ENCODE measurements at places on chromosomes 1 and 21. TPM values are rescaled to one million over a fixed set of nuclear protein-coding genes. Genes with fewer than 3 reads are reported as not detected.
A peak's percentile ranks its signal among the peaks of the same experiment; 100 is the strongest.

The RNU1-4 gene
- polyA plus RNA-seq: not detected

The SIM2 gene
- 31.9 TPM for polyA plus RNA-seq

The SLC35E2B gene
- 81.6 TPM for polyA plus RNA-seq

The CSMD2 gene
- polyA plus RNA-seq: 0.83 TPM

The LCE3E gene
- not detected for polyA plus RNA-seq

The CYP4X1 gene
- 8.2 TPM for polyA plus RNA-seq

The CYYR1 gene
- polyA plus RNA-seq: 53.3 TPM

The MAGOH gene
- polyA plus RNA-seq: 80.5 TPM

The SLC22A15 gene
- 5.7 TPM for polyA plus RNA-seq

The EFNA1 gene
- polyA plus RNA-seq: 75.7 TPM

The WDR77 gene
- polyA plus RNA-seq: 40.5 TPM

The HES5 gene
- polyA plus RNA-seq: 0.56 TPM

The PTPN22 gene
- polyA plus RNA-seq: 0.44 TPM

GRCh38 chr1:155009221-155009711 is 6.7 kb downstream of the ZBTB7B start:
- DNase-seq: no peak

- DNase-seq: no peak
Observed at GRCh38 chr1:45552331-45552730, 1.7 kb downstream of the AKR1A1 start.

DNA sequence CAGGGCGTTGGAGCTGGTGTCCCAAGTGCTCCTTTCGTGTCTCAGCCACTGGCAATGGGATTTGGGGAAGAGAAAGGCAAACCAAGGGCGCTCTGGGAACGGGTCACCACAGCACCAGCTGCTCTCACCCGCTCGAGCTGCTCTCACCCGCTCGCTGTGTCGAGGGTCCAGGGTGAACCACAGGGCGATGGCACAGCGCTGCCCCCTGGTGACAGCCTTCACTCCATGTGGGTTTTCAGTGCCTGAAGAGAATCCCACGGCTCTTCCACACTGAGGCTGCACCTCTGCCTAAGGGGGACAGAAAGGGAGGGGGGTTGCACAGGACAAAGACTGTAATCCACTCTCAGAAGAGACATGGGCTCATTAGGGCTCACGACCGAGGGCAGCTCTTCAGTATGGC is 7.1 kb upstream of the CLDN19 start:
- DNase-seq: no peak

- peak; percentile 53 for DNase-seq
Observed at GRCh38 chr1:184075055-184076029, 23.8 kb downstream of the TSEN15 start.

GRCh38 chr1:14031461-14031860 is 331.5 kb downstream of the PRDM2 start:
- no peak for DNase-seq

GRCh38 chr1:31985430-31985829 is 28.2 kb upstream of the KHDRBS1 start:
- DNase-seq: no peak

DNA sequence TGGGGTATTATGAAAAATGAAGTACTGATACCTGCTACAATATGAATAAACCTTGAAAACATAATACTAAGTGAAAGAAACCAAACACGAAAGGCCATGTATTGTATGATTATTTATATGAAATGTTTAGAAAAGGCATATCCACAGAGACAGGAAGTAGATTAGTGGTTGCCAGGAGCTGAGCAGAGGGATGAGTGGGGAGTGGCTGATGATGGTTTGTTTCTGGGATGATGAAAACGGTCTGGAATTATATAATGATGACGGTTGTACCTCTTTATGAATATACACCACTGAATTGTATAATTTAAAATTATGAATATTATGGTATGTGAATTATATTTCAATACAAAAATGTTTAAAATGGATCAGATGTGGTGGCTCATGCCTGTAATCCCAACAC is 63.8 kb upstream of the MPC2 start:
- no peak for DNase-seq

GRCh38 chr21:28633839-28634555 is 358.7 kb downstream of the LTN1 start:
- no peak for DNase-seq

DNA sequence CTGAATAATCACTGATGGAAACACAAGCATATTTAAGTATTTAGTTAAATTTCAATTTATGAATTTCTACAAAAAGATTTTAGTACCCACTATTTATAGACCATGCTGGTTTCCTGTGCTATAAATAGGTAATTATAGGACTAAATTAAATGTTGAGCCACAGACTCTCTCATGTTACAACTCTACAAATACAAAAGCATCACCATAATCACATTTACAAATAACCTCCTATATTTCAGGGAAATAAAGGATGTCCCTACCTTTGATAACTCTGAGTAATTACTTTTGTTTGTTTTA is 32.6 kb upstream of the CCDC190 start:
- DNase-seq: no peak

DNA sequence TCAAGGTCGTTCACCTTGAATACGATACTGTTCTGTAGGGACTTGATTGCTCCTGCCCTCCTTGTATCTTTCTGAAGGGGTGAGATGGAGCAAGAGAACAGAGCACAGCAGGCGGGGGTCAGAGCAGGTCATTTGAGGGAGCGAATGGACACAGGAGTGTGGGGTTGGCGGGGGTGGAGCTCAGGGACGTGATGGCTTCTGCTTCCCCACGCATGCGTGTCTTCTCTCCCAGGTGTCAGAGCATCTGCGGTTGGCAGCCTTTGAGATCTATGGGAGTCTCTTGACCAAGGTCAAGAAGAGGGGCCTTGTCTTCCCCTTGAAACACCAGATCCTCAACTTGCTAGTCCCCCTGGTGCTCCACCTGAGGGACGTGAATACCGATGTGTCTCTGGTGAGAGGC is 63.9 kb downstream of the INAVA start:
- DNase-seq: no peak

GRCh38 chr1:205321162-205321958 is at the start of gene NUAK2:
Gene NUAK2, minus strand, starts transcription at chr1:205321745. Its CDS starts 117 bp downstream, at chr1:205321628.
- DNase-seq: peak; percentile 83

GRCh38 chr1:77024500-77024899 is 157.2 kb downstream of the ST6GALNAC5 start:
- DNase-seq: no peak

GRCh38 chr1:150053926-150054325 is 13.7 kb upstream of the VPS45 start:
- DNase-seq: no peak

GRCh38 chr1:88111816-88112215 is 572.3 kb upstream of the PKN2 start:
- DNase-seq: no peak

DNA sequence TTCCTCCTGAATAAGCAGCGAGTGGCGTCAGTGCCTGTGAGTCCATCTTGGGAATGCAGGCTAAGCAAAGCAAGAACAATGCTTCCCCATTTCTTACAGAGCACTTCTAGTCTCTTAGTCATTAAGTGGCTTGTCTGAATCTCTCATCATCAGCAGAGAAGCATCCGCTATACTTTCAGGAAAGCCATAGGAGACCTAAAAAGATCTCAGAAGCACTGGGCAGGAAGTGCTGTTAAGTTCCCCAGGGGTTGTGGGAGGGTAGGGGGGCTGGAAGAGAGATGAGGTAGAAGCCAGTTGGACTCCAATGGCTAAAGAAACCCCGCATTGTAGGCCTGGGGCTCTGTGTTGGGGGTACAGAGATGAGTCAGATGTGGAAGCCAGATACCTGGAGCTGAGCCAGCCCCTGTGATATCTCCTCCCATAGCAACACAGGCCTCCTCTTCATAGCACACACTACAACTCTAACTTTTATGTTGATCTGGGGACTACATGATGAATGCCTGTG is 44.9 kb downstream of the SYT6 start:
- DNase-seq: no peak

DNA sequence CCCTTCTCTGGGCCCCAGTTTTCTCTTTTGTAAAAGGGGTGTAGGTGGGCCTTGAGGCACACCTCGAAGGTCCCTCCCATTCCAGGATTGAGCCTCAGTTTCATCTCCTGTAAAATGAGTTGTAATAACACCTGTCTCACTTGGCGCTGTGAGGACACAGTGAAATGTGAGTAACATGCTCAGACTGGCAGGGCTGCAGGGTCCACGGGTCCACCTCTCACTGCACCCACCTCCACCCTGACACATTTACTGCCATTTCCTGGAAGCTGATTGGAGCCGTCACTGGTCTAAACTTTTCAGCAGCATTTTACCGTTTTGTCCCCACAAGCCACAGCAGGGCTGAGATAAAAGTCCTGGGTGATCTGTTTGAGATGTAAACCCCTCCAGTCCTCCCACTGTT is 398.0 kb downstream of the PTPRU start:
- DNase-seq: no peak

- no peak for DNase-seq
Observed at GRCh38 chr1:201461645-201462441, 7.1 kb downstream of the PHLDA3 start.

- no peak for DNase-seq
Observed at GRCh38 chr1:167658574-167659328, 28.7 kb downstream of the RCSD1 start.

GRCh38 chr1:184078564-184079249 is 27.2 kb downstream of the TSEN15 start:
- DNase-seq: no peak

DNA sequence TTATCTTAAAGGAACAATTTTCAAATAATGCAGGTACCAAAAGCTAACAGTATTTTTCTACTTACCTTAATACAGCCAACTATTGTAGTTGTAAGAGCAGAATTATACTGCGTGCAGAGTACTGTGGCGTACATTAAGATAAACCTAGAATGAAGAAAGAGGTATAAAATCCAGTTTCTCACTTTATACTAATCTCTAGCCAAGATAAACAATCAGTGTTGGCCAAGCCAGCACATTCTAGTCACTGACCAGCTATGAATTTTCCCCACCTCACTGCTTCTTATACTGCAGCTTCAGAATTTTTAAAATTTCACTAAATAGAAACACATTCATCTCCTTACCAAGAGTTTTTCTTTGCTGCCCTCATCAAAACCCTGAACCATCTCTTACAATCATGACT is 33.6 kb downstream of the SLC35D1 start:
- no peak for DNase-seq

- DNase-seq: no peak
Observed at GRCh38 chr1:29482991-29483390, 246.7 kb downstream of the PTPRU start.

DNA sequence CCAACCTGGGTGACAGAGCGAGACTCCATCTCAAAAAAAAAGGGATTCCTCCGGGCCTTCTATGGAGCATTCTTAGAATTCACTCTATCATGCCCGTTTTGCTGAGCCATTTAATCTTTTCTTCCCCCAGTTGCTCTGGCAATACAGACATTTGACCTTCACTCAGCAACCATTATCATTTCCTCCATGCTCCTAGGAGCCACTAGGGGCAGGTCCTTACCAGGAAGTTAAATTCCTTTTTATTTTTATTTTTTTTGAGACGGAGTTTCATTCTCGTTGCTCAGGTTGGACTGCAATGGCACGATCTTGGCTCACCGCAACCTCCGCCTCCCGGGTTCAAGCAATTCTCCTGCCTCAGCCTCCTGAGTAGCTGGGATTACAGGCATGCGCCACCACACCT is 9.7 kb upstream of the CGN start:
- DNase-seq: no peak

GRCh38 chr21:44815225-44815624 is 2.6 kb downstream of the SUMO3 start:
- no peak for DNase-seq

DNA sequence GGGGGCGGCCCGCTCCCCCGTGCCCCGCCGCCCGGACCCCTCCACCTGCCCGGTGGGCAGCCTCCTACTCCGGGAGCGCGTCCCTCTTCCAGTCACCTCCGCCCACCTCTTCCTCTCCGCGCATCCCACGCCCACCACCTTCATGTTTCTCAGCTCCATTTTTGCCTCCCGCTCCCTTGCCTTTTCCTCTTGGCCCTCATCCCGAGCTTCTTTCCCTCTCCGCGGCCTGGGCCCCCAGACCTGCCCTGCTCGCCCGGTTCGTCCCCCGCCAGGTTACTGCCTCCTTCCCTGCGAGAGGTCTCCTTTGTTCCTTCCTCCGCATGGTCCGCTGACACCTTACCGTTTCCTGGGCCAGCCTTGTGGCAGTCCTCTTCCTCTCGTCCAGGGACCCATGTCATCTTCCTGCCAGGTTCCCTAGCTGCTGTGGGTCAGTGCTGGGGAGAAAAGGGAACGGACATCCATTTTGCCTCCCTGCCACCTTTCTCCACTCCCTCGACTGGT is 563 bp downstream of the QSOX1 start:
- no peak for DNase-seq

- peak; percentile 46 for DNase-seq
Observed at GRCh38 chr1:117128323-117129079, 7.0 kb upstream of the TRIM45 start.

- DNase-seq: no peak
Observed at GRCh38 chr1:16205891-16206546, 6.4 kb downstream of the ARHGEF19 start.

GRCh38 chr1:183932412-183932811 is 105.1 kb downstream of the COLGALT2 start:
- DNase-seq: no peak

DNA sequence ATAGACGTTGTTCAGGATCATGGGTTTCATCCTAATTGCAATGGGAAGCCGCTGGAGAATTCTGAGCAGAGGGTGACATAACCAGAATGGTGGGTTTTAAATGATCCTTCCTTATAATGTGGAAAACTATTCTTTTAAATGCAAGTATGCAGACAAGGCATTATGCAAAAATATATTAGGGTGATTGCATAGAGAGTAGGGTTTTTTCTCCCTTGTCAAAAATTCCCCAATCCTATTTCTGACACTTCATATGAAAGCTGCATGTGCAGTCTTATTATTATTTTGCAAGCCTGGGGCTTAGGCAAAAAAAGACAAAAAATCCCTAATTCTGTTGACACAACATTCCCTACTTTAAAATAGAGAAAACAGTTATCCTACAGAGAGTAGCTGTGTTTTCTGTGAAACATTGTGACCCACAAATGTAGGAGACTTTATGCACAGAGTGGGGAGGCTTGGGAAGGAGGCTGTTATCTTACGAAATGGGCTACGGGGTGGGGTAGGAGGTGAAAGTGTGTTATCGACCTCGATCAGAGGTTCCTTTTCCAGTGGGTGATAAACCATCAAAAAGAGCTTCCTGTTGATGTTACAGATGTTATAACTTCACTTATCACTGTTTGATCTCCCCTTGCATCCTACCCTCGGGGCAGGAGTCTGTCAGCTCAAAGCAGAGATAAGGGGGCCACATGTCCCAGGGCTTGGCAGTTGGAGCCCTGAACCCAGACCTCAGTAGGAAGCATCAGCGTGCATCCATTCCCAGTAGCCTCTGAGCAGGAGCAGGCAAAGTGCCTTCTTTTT is 27.2 kb downstream of the RHEX start:
- DNase-seq: no peak

GRCh38 chr1:19312782-19313635 is 883 bp downstream of the SLC66A1 start:
- no peak for DNase-seq

DNA sequence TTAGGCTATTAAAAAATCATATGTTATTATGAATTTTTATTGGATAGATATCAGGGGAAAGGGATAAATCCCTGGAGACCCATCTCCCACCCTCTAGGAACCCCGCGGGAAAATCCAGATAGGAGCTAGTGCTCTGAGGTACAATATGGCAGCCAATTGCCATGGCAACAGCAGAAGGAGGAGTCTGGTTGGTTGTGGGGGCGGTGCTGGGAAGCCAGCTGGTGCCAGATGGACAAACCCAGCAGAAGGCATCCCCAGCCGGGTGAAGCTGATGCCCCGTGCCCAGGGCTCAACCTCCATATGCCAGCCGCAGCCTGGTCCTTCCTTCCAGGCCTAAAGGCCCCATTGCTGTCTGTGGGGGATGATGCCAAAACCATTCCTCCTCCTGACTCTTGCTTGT is 38.3 kb downstream of the RHBG start:
- no peak for DNase-seq

GRCh38 chr21:28458446-28458845 is 534.2 kb downstream of the LTN1 start:
- DNase-seq: no peak

Measured in right renal pelvis (tissue), 4 donors.